ENCODE measurements at places on chromosomes 7 and 10.

DNA sequence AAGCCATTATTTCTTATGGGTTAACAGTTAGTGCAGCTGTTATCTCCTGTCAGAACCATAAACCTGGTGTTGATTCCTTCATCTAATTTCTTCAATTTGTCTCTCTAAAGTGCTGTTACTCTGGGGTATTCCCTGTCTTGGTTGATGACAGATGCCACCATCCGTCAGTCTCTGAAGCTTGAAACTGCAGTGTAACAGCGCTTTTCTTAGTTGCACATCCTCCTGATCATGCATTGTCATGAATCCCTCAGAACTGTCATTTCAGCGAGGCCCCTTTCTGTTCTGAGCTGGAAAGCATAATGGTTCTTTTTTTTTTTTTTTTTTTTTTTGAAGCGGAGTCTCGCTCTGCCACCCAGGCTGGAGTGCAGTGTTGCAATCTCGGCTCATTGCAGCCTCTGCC, 193.9 kb downstream of the SDK1 start:
- no peak for DNase-seq

DNA sequence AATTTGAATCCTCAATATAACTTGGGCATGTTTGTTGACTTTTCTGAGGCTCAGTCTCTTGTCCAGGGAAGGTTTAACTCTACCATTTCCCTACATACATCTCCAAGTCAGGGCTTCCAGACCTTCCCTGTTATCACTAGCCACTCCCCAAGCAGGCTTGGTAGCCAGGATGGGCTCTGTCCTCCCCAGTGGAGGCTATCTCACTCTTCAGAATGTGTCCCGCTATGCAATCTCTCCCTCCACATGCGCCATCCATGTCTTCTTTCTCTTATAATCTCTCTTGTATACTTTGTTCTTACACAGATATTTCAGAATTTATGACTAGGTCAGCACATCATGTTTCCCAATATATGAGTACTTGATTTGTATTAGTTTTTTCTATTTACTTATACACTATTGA, 310.4 kb downstream of the HGF start:
- no peak for DNase-seq

- no peak for DNase-seq
Measured at GRCh38 chr7:46576950-46577349, 655.9 kb upstream of the IGFBP3 start.

DNA sequence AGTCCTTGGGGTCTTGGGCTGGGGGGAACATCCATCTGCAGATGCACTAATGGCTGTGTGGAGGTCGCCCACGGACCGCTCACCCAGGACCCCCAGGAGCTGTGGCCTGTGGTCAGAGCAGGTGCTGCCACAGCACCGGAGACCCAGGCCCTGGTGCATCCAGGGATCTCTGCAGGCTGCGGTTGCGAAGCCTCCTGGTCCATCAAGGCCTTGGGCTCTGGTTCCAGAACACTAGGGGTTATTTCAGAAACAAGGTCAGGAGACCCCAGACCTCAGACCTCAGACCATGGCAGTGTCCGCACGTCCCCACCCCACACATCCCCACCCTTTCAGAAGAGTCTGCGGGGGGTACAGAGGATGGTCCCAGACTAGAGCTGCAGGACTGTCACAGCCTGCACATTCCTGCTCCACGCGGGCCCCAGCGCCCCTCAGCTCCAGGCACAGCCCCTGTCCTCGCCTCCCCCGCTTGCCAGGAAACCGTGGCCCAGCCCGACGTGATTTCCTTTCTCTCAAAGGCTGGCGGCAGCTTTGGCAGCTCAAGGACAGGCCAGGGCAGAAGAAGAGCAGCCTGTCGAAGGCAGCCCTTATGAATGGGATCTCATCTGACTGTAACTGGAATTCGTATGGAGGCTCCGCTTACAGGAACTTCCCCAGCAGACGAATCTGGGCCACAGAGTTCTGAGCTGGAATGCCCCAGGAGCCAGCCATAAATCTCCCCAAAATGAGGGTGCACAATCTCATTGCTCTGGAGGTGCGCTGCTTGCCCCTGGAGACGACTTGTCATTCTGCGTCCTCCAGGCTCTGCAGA, 136.2 kb upstream of the RET start:
- DNase-seq = no peak

DNA sequence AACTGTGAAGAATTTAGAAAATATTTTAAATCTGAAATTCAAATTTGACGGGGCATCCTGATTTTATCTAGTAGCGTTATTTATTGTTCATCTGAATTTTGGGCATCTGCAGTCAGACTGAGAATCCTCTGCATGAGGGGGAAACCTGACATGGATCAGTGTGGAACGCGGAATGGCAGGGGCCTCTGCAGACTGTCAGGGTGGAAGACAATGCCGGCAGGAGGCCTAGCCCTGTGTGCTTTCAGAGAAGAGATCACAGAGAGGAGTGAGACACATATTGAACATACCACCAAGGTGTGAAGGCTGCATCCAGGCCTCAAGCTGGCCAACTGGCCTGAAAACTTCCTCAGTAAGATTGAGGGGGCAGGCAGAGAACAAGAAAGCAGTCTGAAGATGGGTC, 921.1 kb upstream of the GHITM start:
- DNase-seq = no peak

GRCh38 chr10:130354976-130355795, 219.0 kb downstream of the GLRX3 start:
- no peak for DNase-seq

DNA sequence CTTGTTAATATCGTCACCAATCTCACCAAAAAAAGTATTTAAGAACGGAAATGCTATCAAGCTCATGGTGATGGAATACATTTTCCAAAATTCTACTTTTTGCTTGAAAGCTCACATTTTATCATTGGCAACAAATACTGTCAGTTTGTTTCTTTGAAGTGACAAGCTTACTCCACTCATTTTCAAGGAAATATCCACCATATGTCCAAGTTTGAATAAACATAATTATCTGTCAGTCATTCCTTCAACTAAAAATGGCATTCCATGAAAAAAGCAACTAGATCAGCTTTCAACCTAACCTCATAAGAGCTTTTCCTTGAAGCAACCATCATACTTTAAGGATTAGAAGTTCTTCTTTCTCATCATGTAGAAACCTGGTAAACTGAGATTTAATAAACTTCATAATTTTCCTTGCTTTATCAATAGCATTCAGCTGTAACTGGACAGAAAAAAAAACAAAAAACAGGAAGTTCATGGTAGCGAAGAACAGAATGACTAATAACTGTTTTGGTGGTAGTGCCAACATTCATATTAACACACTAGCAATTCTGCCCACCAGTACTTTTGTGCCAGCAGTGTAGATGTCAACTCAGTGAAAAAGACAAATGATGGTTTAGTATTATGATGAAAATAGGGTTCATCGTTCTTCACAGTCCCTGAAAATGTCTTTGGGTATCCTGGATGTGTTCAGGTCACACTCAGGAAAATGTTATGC, 764.9 kb downstream of the GRM8 start:
- DNase-seq = no peak

GRCh38 chr10:100998991-100999741, 442 bp upstream of the LZTS2 start:
- peak; percentile 78 for DNase-seq

- DNase-seq = no peak
Measured at GRCh38 chr10:23912884-23913404, 296.0 kb upstream of the KIAA1217 start.

- no peak for DNase-seq
Measured at GRCh38 chr7:29139796-29140195, 6.5 kb downstream of the CPVL start.

DNA sequence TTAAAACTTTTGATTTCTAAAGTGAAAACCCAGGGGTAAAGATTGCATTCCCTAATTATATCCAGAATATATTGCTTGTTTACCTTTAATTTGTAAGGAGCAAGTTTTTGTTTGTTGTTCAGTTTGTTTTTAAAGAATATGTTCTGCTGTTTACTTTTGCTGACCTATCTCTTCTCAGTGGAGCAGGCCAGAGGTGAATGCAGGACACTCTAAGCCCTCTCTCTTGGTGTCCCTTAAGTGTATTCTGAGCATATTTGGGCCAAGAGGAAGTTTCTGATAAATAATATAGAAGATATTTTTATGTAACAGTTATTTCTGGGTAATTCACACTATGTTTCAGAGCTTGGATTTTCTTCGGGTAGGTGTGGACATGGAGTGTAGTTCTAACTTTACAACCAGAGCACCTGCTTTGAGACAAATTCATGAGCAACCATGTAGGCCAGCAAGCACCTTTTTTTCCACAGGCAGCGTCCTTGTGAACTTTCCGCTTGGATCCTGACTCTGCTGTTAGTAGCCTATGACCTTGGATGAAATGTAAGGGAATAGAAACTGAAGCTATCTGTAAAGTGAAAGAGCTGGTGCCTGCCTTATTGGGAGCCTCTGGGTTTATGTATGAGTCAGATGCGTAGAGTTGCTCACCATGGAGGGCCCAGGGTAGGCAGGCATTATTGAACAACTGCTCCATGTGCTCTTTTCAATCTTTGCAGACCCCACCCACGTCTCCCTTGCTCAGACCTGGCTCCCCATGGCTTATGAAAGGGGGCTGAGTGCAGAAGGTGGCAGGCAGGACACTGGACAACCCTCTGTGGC, 16.1 kb downstream of the OGDH start:
- no peak for DNase-seq

DNA sequence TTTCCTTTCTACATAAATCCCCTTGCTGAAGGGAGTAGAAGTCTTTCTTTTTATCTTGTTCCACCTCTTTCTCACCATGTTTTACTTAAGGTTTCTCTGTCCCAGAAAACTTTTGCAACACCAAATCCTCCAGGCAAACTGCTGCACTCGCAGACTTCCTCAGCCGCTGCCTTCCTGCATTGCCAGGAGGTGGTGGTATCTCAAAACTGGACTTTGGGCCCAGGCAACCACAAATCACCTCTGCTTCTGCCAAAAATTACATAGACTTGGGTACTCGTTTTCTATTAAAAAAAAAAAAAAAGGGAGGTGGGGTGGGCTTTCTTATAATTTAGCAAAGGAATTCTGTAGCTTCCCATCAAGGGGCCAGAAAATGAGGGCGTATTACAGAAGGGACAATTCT, 14.7 kb downstream of the INA start:
- no peak for DNase-seq

DNA sequence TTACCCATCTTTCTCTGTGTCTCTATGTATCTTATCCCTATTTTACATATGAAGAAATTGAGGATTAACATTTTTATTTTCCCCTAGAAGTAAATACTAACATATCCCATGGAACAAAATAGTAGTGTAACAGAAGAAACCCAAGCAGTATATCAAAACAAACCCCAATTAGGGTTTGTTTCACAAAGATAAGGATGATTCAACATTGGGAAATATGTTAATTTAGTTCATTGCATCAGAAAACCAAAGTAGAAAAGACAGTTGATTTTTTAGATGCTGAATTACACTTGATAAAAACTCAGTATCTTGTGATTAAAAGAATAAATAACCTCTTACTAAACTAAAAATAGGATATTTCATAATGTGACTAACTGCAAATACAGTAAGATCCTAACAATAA, 87.8 kb downstream of the GLCCI1 start:
- no peak for DNase-seq

DNA sequence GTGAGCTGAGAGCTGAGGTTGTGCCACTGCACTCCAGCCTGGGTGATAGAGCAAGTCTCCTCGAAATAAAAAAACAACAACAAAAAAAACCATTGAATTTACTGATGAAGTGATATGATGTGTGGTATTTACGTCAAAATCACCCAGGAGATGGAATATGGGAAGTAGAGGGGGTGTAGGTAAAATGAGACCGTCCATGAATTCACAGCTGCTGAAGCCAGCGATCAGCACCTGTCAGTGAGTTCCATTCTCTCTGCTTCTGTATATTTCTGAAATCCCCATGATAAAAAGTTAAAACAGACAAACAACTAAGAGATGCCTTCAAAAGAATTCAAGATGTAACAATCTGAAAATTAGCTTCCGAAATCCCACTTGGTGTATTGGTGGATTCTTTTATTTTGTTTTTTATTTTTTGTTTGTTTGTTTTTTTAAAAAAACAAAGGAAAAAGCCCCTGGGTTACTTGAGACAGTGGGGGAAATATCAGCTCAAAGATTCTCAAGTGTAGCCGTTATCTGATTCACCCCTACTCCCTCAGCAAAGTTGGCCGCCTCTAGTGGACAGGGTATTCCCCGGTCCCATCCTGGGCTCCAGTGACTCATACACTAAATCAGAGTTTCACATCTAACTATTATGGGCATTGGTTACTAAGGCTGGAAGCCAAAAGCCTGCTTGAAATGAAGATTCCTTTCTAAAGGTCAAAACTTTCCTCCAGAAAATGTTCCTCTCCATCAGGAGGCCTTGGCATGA, 76.4 kb downstream of the MAP3K8 start:
- DNase-seq = peak; percentile 73

GRCh38 chr10:75061709-75062505, 49.5 kb upstream of the SAMD8 start:
- DNase-seq = no peak

GRCh38 chr7:135512135-135512887, 2.4 kb upstream of the CNOT4 start:
- no peak for DNase-seq

GRCh38 chr10:92149261-92149660, 141.6 kb downstream of the CPEB3 start:
- DNase-seq = no peak

DNA sequence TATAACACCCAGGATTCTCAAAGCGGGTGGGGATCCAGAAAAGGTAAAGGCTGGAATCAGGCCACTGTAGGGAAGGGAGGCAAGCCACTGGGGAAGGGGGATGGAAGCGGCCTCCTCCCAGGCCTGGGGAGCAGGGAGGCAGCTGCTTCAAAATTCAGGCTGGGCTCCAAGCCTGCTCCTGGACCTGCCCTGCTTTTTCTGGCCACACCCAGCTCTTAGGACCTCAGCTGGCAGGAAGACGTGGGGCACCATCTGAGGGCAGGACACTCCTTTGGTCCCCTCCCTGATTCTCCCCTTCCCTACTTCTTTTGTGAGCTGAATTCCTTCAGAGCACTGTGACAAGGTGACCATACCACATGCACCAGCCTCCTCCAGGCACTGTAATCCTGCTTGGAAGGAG, 4.6 kb upstream of the LBX1 start:
- no peak for DNase-seq

DNA sequence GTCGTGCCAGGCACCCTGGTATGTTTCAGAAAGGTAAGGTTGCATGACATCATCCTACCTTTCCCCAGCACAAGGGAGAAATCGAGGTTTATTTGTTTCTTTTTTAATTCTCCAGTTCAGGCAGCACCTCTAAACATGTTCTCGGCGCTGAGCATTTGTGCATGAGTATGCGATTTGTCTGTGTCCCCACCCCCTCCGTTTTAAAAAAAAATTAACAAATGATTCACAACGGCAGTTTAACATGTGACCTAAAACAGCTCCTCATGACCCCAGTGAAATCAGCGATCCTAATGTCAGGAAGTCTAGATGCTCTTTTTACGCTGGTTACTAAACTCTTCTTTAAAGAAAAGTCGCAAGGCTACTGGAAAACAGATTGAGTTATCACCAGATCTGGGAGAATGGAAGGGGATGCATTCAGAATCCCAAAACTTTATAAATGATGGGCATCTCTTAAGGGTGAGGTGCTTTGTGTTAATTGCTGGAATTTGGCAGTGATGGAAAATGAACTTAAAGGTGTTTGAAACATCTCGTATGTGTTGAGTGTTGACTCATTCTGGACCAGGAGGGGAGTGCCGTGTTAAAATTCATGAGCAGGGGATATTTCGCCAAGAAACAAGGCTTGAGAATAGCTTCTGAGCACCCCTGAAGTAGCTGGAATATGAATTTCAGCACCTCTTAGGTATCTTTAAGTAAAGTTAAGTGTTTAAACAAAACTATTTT, 106.8 kb upstream of the PDCD4 start:
- DNase-seq = no peak

- no peak for DNase-seq
Measured at GRCh38 chr10:91772869-91773268, 25.4 kb upstream of the TNKS2 start.

Measured in tibial artery (tissue), 4 donors.